ENCODE measurements at places on chromosomes 3 and 15. TPM values are rescaled to one million over a fixed set of nuclear protein-coding genes. Genes with fewer than 3 reads are reported as not detected.

Gene DGKG
- polyA plus RNA-seq = 3.5 TPM

Gene LRRC3B
- polyA plus RNA-seq = 13.7 TPM

Gene ANKUB1
- polyA plus RNA-seq = 0.26 TPM

Gene CPEB1
- 0.25 TPM for polyA plus RNA-seq

Gene P2RY13
- polyA plus RNA-seq = 1.2 TPM

Gene TNFSF10
- polyA plus RNA-seq = 14.4 TPM

Gene CDCP1
- polyA plus RNA-seq = 0.31 TPM

Gene CNTN6
- 0.68 TPM for polyA plus RNA-seq

Gene DZIP1L
- 4.7 TPM for polyA plus RNA-seq

Gene CEP152
- polyA plus RNA-seq = not detected

Gene CALML4
- not detected for polyA plus RNA-seq

Gene PLOD2
- polyA plus RNA-seq = 27.3 TPM

Gene KCNAB1
- 4.1 TPM for polyA plus RNA-seq

Gene ZSCAN2
- 15.0 TPM for polyA plus RNA-seq

Gene RARB
- polyA plus RNA-seq = 18.5 TPM

Gene BSN
- 0.49 TPM for polyA plus RNA-seq

Gene ESYT3
- polyA plus RNA-seq = 23.9 TPM

Gene SCG5
- 16.8 TPM for polyA plus RNA-seq

Gene LRRC58
- polyA plus RNA-seq = 16.8 TPM

Gene IMPG2
- polyA plus RNA-seq = 1.9 TPM

Gene PSTPIP1
- polyA plus RNA-seq = 1.6 TPM

Gene PPP4R2
- polyA plus RNA-seq = 54.5 TPM

Gene STX19
- not detected for polyA plus RNA-seq

Gene CHDH
- 0.87 TPM for polyA plus RNA-seq

Gene EIF2B5
- polyA plus RNA-seq = 34.3 TPM

Gene PLA2G4F
- polyA plus RNA-seq = not detected

Gene CHRNA3
- not detected for polyA plus RNA-seq

Gene CCDC71
- polyA plus RNA-seq = 24.0 TPM

Gene GOLGA8A
- polyA plus RNA-seq = 48.5 TPM

Gene GATM
- 244 TPM for polyA plus RNA-seq

Gene NPAP1
- 0.09 TPM for polyA plus RNA-seq

Gene SAXO2
- 2.7 TPM for polyA plus RNA-seq

Gene BNIP2
- 90.6 TPM for polyA plus RNA-seq

Gene SH3GL3
- polyA plus RNA-seq = 28.1 TPM

Gene TAMM41
- 17.0 TPM for polyA plus RNA-seq

Gene SLC9C1
- 0.13 TPM for polyA plus RNA-seq

Gene SHF
- 11.5 TPM for polyA plus RNA-seq

Gene THAP10
- not detected for polyA plus RNA-seq

Gene TRIM69
- polyA plus RNA-seq = 18.5 TPM

Gene GNAT1
- not detected for polyA plus RNA-seq

Gene BHLHE40
- 15.2 TPM for polyA plus RNA-seq

Gene ADAMTSL3
- polyA plus RNA-seq = 55.1 TPM

Gene PLA2G4D
- 0.08 TPM for polyA plus RNA-seq

Gene CLDN16
- 0.37 TPM for polyA plus RNA-seq

Gene SLC28A1
- 0.15 TPM for polyA plus RNA-seq

Gene WDR72
- 0.19 TPM for polyA plus RNA-seq

Gene FBXO40
- polyA plus RNA-seq = 2.3 TPM

Gene GPR62
- 0.27 TPM for polyA plus RNA-seq

Gene DPPA2
- polyA plus RNA-seq = not detected

Gene PATL2
- 0.77 TPM for polyA plus RNA-seq

Gene MRPL3
- polyA plus RNA-seq = 81.0 TPM

Gene SCAANT1
- polyA plus RNA-seq = 1.3 TPM

Gene POLQ
- polyA plus RNA-seq = 4.7 TPM

Gene MAP6D1
- 15.7 TPM for polyA plus RNA-seq

Gene KBTBD8
- polyA plus RNA-seq = 5.4 TPM

Gene SEMA7A
- 5.6 TPM for polyA plus RNA-seq

Gene GOLGA6L7
- not detected for polyA plus RNA-seq

Data from muscle of arm (tissue), 14 donors.